Epithelial cell of umbilical artery (primary cell): ENCODE measurements at places on chromosomes 2 and 18. TPM values are rescaled to one million over a fixed set of nuclear protein-coding genes. Genes with fewer than 3 reads are reported as not detected.

The FKBP7 gene
- total RNA-seq, result 25.4 and 25.7 TPM in 2 replicates

The SAP130 gene
- total RNA-seq, result 2.6 and 7.0 TPM in 2 replicates

The SERPINB4 gene
- under 0.01 and 0.15 TPM in 2 replicates for total RNA-seq

The ERMN gene
- not detected in 2 replicates for total RNA-seq

The MGAT4A gene
- total RNA-seq, result 84.5 and 86.7 TPM in 2 replicates

The GAREM2 gene
- total RNA-seq, result 0.61 and 0.65 TPM in 2 replicates

The RGPD6 gene
- 17.2 and 31.5 TPM in 2 replicates for total RNA-seq

The ADAM17 gene
- 63.7 and 79.0 TPM in 2 replicates for total RNA-seq

The LRPPRC gene
- total RNA-seq, result 69.8 and 75.7 TPM in 2 replicates

The ACADL gene
- not detected in 2 replicates for total RNA-seq

The ABCG5 gene
- total RNA-seq, result not detected in 2 replicates

The MPV17 gene
- 37.7 and 61.9 TPM in 2 replicates for total RNA-seq

The SERPINB5 gene
- not detected in 2 replicates for total RNA-seq

The OLA1 gene
- 104 and 115 TPM in 2 replicates for total RNA-seq

The PLCL1 gene
- total RNA-seq, result 10.7 and 11.7 TPM in 2 replicates

The POMC gene
- total RNA-seq, result 1.3 and 3.5 TPM in 2 replicates

The ZNF516 gene
- total RNA-seq, result 5.6 and 9.4 TPM in 2 replicates

The MOCOS gene
- total RNA-seq, result 5.8 and 10.8 TPM in 2 replicates

The HK2 gene
- total RNA-seq, result 15.8 and 20.8 TPM in 2 replicates

The NT5DC4 gene
- total RNA-seq, result not detected in 2 replicates

The SNORC gene
- under 0.01 and 0.46 TPM in 2 replicates for total RNA-seq

The DCDC2C gene
- not detected in 2 replicates for total RNA-seq
